ENCODE measurements at places on chromosomes 16 and 17.

DNA sequence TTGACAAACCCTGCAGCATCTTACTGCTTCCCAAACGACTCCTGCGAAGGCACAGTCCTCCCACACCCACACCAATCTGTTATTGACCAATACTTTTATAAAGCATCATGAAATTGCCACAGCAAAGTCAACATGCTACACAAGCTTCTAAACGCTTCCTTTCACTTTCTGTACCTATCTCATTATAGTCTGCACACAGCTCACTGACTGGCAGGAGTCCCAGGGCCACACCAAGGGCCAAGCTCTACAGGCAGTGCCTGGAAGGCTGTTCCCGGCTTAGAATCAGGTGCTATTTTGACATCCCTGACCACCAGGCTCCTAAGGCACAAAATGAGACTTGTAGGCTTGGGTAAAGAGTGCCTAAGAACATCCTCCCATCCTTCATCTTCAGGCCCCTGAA is 39.5 kb downstream of the USP7 start:
- no peak for DNase-seq

DNA sequence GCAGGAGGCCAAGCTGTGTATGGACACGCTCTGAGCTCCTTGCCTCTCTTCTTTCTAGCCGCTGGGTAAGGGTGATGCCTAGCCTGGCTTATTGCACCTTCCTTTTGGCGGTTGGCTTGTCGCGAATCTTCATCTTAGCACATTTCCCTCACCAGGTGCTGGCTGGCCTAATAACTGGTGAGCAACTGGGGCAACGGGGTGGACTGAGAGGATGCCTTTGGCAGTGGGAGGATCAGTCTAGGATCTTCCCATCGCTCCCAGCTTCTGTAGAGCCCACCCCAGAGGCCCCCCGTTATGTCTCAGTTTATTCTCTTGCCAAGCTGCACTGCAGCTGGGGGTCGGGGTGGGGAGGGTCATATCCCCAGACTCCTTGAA is 4.4 kb downstream of the G6PC3 start:
- DNase-seq, result no peak

DNA sequence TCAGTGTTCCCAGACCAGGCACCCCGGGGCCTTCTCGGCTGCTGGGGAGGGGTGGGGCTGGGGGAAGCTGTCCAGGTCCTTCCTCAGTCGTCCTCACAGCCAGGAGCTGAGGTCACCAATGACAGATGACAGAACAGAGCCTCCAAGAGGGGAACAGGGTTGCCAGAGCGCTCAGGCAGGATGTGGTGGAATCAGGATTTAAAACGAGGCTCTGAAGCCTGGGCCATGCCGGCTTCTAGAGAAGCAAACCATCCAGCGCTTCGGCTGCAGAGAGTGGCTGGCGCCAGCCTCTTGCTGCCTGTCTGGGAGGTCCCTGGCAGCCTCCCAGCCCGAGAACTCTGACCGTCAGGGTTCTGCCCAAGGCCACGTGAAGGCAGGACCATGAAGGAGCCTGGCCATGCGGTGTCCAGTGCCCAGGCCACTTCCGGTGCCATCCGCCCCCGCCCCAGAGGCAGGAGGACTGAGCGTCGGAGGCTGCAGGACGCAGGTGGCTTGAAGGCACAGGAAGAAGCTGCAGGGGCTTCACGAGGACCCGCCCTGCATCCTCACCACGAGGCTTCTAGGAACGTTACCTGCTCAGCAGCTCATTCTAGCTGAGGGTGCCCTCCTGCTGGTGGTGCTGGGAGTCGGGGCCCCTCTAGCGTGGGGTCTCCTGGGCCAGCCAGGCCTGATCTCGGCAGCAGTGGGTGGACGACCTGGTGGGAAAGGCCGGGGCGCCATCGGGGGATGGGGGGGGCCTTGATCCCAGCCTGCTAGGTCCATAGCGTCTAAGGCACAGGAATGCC is 78.5 kb downstream of the KLHDC4 start:
- DNase-seq, result no peak

DNA sequence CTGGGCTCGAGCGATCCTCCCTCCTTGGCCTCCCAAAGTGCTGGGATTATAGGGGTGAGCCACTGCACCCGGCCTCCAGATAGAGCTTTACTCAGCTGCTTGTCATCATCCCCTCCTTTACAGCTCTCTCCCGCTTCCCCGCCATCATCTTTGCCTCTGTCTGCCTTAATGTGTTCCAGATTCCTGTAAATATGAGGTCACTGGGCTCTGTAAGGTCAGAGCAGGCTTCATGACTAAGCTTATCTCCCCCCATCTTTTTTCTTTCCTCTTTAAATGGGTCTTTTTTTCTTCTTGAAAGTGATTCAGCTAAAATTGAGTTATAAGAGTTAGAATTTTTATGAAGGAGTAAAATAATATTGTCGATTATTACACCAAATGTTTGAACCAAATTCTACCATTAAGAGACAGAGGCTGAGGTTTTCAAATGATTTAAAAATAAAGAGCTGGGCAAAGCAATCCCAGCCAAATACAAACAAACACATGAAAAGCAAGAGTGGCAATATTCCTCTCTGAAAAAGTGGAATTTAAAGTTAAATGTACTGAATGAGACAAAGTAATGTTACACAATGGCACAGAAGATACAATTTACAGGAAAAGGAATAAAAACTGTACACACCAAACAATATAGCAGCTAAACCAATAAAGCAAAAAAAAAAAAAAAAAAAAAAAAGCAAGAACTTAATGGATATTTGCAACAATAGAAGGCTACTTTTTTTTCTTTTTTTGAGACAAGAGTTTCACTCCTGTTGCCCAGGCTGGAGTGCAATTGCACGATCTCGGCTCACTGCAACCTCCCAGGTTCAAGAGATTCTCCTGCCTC is 62.1 kb downstream of the CRISPLD2 start:
- DNase-seq, result no peak

GRCh38 chr17:55288356-55289105 is 23.8 kb downstream of the HLF start:
- no peak for DNase-seq

DNA sequence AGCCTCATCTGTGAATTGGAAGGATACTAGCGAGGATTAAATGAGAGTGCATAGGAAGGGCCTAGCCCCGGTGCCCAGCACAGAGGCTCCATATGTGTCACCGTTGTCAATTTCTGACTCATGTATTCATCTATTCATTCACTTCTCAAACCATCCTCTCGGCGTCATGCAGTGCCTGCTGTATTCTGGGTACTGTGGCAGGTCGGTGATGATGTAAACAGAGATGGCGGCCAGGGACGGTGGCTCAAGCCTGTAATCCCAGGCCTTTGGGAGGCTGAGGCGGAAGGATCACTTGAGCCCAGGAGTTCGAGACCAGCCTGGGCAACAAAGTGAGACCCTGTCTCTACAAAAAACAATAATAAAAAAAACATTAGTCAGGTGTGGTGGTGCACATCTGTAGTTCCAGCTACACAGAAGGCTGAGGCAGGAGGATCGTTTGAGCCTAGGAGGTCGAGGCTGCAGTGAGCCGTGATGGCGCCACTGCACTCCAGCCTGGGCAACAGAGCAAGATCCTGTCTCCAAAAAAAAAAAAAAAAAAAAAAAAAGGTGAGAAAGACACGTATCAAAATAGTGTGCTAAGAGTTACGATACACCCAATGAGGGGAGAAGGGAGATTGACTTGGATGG is 4.3 kb upstream of the PPP1R1B start:
- DNase-seq, result no peak

GRCh38 chr16:88061346-88062110 is 110.3 kb downstream of the BANP start:
- DNase-seq, result no peak
